ENCODE measurements at places on chromosomes 5 and 9. TPM values are rescaled to one million over a fixed set of nuclear protein-coding genes. Genes with fewer than 3 reads are reported as not detected.

DNA sequence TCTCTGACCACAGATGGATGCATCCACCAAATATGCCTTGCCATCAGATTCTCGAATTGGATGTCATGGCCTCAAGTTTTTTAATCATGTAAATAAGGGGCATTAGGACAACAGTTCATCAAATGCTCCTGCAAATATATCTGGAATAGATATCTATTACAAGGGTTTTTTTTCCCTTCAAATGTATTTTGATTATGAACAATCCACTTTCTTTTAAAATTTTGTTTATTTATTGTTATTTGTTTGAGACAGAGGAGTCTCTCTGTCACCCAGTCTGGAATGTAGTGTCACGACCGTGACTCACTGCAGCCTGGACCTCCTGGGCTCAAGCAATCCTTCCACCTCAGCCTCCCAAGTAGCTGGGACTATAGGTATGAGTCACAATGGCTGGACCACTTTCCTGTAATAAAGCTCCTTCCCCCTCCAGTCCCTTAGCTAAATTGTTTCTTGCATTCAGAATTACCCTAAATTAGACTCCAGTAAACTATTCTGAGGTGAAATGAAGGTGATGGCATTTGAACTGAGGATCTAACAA is 1412.1 kb downstream of the EFNA5 start:
- DNase-seq: no peak

GRCh38 chr9:125998837-125999503 is 251.8 kb downstream of the PBX3 start:
- no peak for DNase-seq

- no peak for DNase-seq
These were observed 17.7 kb downstream of the ROPN1L start for GRCh38 chr5:10459080-10460055.

GRCh38 chr9:8860925-8861324 is 1061.3 kb upstream of the DMAC1 start:
- DNase-seq: no peak

- DNase-seq: no peak
These were observed 102.9 kb upstream of the LRRTM2 start for GRCh38 chr5:138978080-138978479.

- DNase-seq: no peak
These were observed 107.6 kb upstream of the MPDZ start for GRCh38 chr9:13386935-13387733.

- DNase-seq: no peak
These were observed 19.6 kb upstream of the CNOT6 start for GRCh38 chr5:180474569-180474968.

GRCh38 chr9:77901771-77902170 is 129.8 kb downstream of the GNAQ start:
- DNase-seq: no peak

DNA sequence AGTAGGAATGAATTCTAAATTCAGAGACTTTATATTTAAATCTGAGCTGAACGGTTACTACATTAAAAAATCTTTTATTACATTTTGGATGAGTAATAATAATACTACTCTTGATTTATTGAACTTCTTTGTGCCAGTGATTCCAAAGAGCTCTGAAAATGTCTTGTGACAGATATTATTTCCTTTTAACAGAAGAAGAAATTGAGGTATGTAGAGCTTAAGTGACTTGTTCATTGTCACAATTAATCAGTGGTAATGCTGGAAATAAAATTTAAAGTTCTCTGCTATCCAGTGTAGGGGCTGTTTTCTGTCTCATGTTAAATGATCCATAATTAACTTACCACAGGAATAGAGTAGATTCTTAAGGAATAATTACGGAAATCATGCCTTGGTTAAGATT is 335.3 kb downstream of the KIAA0825 start:
- no peak for DNase-seq

GRCh38 chr5:9239626-9240025 is 306.2 kb downstream of the SEMA5A start:
- DNase-seq: no peak

GRCh38 chr5:64457846-64458245 is 48.0 kb upstream of the RGS7BP start:
- no peak for DNase-seq

GRCh38 chr5:136141561-136141960 is 8.9 kb downstream of the SMAD5 start:
- no peak for DNase-seq

- no peak for DNase-seq
These were observed 16.5 kb downstream of the TRIM32 start for GRCh38 chr9:116703634-116704033.

GRCh38 chr9:79107911-79108676 is 463.7 kb upstream of the TLE4 start:
- no peak for DNase-seq

DNA sequence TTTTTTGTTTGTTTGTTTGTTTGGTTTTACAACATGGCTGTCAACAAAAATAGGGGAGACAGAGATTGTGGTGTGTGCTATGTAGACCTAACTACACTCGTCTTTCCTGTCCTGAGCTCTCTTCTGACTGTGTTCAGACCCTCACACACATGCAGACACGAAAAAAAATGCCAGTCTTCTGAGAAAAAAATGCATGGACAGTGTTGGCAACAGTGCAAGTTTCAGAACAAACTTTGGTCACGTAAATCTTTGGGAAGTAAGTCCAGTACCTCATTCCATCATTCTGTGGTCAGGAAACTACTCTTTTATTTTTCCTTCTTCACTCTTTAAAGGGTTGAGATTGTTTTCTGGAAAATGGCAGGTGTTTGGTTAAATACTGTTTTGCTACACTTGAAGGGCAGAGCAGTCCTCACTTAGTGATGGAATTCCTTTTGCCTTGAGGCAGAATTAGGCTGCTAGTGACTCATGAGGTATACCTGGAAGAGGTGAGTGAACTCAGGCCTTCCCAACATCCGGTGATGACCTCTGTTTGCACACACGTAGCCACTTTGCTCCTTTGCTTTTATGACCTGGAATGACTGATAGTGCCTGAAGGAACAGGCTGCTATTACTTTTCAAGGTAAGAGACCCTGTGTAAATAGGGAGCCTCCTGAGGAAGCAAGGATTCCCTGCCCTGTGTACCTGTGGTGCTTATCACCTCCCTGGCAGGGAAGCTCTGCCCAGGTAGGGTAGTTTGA is 81.6 kb upstream of the TNFAIP8 start:
- no peak for DNase-seq

- DNase-seq: no peak
These were observed 107.4 kb downstream of the TMEM174 start for GRCh38 chr5:73280386-73280785.

DNA sequence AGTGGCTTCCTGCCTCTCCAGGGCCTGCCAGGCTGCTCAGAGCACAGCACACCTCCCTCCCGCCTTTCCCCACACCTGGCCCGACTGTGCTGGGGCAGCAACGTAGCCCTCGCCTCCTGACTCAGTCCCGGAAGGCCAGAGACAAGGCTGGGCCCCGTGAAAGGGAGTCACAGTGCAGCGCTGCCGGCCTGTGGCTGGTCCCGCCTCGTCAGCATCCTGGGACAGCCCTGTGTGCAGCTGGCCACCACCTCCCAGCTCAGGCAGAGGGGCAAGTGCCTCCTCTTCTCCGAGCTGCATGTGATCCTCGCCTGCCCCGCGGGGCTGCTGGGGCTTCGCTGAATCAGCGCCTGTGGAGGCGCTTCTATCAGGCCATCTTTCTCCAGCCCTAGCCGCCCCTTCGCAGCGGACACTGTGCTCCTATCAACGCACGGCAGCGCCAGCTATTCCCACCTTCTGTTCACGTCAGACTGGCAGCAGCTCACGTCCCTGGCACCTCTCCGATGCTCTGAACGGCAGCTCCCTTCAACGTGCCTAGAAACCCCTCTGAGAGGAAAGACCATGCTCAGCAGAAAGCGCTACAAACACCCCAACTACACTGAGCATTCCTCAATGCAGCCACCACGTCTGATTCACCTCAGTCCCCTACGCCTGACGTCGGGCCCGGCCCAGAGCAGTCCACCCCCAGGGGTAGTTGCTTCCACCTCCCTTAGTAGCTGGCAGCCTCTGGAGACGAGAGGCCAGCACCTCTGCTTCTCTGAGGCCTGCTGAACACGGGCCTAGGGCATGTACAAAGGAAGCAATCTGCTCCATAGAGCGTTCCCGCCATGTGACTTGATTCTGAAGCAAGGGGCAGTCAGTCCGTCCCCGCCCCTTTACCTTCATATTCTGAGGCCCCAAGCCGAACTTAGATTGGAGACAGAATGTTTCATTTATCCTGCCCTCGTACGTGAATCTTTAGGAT is 78.8 kb downstream of the GPR21 start:
- no peak for DNase-seq

- DNase-seq: no peak
These were observed 12.0 kb downstream of the IRX1 start for GRCh38 chr5:3607541-3608181.

- DNase-seq: no peak
These were observed 49.4 kb downstream of the SLIT3 start for GRCh38 chr5:169251333-169252084.

Gene KIF4B
- total RNA-seq: not detected

Gene COL23A1
- total RNA-seq: 0.36 TPM

Gene ANXA2R
- total RNA-seq: 0.87 TPM

Gene PTPN3
- total RNA-seq: 3.7 TPM

Gene PLCXD3
- 1.1 TPM for total RNA-seq

Gene SLC2A6
- 4.7 TPM for total RNA-seq

Gene FRRS1L
- 4.9 TPM for total RNA-seq

Gene IFNK
- not detected for total RNA-seq

Measured in progenitor cell of endocrine pancreas (in vitro differentiated cells).